ENCODE measurements at places on chromosomes 5 and 9.

GRCh38 chr5:121292664-121293063, 559.0 kb upstream of the FTMT start:
- no peak for DNase-seq

DNA sequence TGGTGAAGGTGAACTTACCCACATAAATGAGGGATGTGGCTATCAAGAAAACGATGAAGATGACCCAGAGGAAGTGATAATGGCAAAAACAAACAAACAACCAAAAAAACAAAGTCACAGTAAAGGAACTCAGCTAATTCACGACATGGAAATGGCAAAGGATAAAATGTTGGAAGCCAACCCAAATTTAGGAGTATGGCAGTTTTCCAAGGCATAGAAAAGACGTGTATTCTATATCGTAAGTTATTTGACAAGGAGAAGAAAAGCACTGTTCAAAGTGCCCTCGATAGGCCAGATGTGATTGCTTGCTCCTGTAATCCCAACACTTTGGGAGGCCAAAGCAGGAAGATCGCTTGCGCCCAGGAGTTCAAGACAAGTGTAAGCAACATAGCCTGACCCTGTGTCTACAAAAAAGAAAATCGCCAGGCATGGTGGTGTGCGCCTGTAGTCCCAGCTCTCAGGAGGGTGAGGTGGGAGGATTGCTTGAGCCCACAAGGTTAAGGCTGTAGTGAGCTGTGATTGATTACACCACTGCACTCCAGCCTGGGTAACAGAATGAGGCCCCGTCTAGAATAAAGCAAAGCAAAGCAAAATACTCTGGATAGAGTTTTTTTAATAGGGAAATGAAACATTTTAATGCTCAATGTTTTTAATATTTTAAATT, 138.0 kb downstream of the SMARCA2 start:
- DNase-seq = no peak

DNA sequence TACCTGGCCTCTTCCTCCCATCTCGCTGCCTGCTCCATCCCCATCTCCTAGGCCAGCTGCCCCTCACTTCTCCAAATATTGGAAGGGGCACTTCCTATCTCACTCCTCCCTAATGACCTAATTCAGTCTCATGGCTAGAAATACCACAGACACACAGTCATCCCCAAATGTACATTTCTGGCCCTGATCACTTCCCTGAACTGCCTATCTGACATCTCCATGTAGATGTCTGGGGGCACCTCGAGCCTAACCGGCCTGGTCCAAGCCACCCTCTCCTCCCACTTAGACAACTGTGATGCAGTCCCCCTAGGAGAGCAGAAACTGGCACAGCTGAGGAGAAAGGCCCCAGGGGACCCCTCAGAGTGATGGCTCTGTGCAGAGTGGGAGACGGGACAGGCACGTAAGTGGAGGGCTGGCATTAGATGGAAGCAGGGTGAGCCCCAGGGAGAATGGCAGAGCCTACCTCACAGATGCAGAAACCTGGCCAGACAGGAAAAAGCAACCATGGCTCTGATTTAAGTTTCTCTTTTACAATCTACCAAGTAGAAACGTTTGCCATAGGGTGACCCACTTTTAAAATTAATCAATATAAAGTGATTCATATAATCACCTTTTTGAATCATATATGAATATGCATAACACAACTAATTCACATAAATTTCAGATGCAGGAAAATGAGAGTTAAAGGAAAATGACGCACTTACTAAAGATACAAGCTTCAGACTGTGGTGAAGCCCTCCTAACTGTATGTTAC, 22.1 kb downstream of the CAMSAP1 start:
- DNase-seq = no peak

- DNase-seq = no peak
These were observed 77.2 kb upstream of the RAI14 start for GRCh38 chr5:34578962-34579361.

DNA sequence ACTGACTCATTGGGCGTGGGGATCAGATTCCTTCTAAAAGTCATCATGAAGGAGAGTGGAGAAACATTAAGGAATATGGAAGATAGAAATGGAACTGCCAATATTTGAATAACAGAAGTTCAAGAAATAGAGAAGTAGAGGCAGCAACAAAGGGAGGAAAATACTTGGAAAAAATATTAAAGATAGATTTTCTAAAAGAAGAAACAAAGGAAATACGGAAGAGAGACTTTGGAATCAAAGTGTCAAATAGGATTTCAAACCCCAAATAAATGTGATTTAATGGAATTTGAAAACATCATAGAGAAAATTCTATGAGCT, 605.1 kb upstream of the KLF4 start:
- no peak for DNase-seq

DNA sequence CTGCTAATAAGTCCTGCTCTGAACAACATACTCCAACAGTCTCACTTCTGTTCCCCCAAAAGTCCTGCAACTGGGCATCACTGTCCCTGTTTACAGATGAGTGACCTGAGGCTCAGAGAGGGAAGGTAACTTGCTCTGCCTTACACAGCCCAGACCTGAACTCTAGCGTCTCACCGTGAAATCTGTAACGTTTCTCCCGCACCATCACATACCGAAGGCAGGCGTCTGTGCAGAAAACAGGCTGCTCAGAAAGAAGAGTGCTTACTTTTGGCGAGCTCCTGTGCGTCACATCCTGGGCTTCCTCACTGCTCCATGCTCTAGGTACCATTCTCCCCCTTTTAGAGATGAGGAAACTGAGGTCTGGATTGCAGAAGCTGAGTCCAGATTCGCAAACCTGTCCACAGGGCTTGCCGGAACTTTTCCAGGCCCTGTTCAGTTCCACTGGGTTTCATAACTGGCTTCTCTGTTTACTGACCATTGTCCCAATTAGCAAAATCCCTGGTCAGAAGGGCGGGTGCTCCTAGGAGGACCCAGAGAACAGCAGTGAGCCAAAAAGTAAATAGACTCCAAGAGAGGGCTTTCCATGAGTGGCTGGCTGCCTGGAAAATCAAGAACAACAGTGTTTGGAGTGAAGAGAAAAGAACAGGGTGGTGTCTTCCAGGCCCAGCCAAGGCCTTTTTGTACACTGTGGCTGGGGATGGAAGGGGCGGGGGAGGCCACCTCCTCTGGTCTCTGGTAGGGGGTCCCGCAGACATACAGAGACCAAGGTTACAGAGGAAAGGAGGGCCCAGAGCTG, 27.1 kb downstream of the GSN start:
- no peak for DNase-seq

DNA sequence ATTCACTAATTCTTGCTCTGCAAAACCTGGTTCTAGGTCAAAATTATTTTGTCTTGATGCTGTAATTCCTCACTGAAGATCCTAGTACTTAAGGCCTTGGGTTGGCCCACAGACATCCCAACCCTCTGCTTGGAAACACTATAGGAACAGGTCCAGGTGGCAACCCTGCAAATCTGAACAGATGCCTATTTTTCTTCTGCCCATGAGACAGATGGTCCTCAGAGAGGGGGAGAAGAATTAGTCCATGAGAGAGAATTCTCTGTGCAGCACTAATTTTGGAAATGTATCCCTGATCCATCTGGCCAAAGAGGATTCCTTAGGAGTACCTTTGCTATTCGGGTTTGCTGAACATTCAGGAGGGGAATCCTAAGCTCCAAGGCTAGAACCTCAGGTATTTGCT, 156.3 kb downstream of the ELAVL2 start:
- DNase-seq = no peak

DNA sequence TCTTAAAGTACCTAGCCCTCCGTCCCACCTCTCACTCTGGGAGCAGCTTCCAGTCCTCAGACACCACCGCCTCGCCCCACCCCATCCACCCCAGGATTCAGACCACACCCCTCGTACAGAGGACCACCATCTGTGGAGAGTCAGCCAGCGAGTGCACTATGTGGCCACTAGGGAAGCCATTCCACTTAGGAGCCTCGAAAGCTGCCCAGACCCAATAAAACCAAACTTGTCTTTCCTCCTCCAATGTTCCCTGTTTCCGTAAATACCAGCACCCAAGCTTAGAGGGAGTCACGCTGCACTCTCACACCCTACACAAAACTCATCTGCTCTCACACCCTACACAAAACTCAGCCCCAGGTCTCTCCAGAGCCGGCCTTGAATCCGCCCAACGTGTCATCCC, 1.9 kb downstream of the GCNT4 start:
- DNase-seq = peak; percentile 3

- no peak for DNase-seq
These were observed 224.2 kb downstream of the NPR3 start for GRCh38 chr5:32935283-32935682.

DNA sequence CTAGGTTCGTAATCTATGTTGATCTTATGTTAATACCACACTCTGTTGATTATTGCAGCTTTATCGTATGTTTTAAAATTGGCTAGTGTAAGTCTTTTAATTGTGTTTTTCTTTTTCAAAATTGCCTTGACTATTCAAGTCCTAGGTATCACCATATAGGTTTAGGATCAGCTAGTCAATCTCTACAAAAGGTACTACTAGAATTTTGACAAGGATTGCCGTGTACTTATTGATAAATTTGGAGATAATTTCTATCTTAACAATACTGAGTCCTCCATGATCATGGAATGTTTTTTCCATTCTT, 117.9 kb upstream of the PRSS3 start:
- DNase-seq = no peak

GRCh38 chr9:68973619-68974018, 40.3 kb downstream of the PRKACG start:
- DNase-seq = no peak

GRCh38 chr5:35860686-35861085, 4.0 kb downstream of the IL7R start:
- no peak for DNase-seq

GRCh38 chr9:42388846-42389245, 205.4 kb downstream of the SPATA31A6 start:
- DNase-seq = no peak

DNA sequence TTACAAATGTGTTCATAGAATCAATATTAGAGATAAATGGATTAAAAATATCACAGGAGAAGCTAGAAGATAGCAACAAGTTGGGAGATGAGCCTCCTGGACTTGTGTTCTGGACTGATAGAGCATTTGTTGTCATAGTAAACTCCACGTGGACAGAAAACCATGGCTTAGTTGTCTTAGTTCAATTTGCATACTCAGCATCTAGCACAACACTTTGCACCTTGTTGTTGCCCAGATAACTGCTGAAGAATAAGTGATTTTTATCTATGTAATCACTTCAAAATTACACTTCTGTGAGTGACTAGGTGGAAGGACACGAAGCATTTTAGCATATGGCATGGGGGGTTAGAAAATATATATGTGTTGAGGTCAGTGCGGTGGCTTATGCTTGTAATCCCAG, 4.0 kb downstream of the RANBP3L start:
- DNase-seq = no peak

GRCh38 chr9:18936094-18936871, 96.7 kb downstream of the SAXO1 start:
- no peak for DNase-seq

DNA sequence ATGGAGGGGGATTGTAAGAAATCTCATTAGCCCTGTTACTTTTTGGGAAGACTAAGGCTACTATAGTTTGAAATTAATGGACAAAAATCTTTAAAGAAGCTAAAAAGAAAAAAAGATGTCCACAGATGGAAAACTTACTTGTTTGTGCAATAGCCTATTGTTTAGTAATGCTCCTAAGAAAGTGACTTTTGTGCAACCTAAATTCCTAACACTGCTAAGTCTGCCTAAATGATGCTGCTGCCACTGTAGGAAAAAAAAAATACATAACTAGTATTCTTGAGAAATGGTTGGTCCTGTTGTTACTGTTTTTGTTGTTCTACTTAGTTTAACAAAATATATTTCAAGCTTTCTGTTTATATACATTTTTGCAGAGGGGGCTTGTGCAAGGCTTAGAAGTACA, 108.2 kb upstream of the NR3C1 start:
- no peak for DNase-seq

DNA sequence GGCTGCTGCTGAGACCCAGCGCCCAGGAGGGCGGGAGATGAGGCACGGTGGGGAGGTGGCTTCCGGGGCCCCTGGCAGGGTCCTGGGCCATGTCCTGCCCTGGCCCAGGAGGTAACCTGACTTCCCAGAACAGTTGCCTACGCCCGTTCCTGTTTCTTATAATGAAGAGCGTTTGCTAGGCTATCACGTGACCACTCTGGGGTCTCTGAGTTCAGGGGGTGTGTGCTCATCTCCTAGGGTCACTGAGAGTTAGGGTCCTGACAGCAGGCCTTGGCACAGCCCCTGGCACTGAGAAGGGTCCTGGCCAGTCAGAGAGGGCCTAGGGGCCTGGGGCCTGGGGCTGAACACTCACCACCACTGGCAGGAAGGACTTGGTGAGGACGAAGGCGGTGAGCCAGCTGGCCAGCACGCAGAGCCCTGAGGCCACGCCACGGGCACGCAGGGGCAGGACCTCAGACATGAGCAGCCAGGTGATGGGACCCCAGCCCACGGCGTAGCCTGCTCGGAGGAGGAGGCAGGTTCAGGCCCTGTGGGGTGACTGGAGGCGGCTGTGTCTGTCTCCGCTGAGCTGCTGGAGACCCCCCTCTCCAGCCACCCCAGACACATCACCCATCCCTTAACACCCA, 6.0 kb downstream of the SLC2A6 start:
- DNase-seq = no peak

GRCh38 chr5:95283761-95284571, 928 bp downstream of the MCTP1 start:
- no peak for DNase-seq

DNA sequence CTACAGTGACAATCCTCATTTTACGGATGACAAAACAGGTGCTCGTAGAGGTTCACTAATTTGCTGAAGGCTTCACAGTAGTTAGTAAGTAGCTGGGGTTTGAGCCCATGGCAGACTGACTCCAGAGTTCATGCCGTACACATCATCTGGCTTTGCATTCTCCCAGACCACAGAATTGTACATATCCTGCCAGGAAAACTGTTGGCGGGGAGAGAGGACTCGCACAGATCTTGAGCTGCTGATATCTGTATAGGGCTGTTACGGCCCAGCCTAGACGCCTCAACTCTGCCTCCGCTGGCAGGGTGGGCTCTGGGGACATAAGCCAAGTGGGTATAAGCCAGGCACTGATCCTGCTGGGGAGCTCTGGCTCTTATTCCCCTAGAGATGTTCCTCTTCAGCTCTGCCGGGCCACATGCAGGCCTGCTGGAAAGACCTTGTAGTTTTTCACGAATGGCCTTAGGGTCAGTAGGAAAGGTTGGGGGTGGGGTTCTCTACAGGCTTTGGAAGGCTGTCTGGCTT, 16.3 kb downstream of the LARP1 start:
- DNase-seq = no peak

GRCh38 chr5:16736158-16736995, 119.6 kb upstream of the RETREG1 start:
- DNase-seq = no peak

- DNase-seq = no peak
These were observed 4.2 kb downstream of the UBE2QL1 start for GRCh38 chr5:6452622-6453504.

DNA sequence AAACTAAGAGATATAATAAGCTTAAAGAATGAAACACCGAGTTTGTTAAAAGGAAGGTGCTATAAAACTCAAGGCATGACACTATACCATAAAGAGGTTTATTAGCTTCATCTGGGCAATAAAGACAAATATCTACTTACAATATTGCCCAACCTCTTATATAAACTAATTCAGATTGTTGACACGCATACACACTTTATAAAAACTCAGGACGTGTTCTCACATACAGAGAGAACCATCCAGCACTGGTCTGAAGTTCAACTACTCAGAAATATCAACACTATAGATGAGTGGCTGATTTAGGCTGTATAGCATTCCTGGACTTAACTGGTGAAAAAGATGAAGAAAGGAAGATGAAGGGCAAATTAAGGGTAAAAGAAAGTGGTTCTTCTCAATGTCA, 81.2 kb downstream of the FRMD3 start:
- DNase-seq = no peak

- DNase-seq = peak; percentile 53
These were observed at the start of gene CARD19 for GRCh38 chr9:93096131-93096802. Gene CARD19 (plus strand): TSS chr9:93096217. CDS start chr9:93096346, 129 bp downstream.

- no peak for DNase-seq
These were observed 210.5 kb downstream of the SNX18 start for GRCh38 chr5:54727874-54728587.
